ENCODE measurements at places on chromosomes 11 and 22. TPM values are rescaled to one million over a fixed set of nuclear protein-coding genes. Genes with fewer than 3 reads are reported as not detected.

ZDHHC24 gene
- 3.6 TPM for total RNA-seq

SPATA19 gene
- total RNA-seq: not detected

- peak; percentile 56 for DNase-seq
Observed at GRCh38 chr22:24379536-24379935, 47.9 kb upstream of the ADORA2A start.

DNA sequence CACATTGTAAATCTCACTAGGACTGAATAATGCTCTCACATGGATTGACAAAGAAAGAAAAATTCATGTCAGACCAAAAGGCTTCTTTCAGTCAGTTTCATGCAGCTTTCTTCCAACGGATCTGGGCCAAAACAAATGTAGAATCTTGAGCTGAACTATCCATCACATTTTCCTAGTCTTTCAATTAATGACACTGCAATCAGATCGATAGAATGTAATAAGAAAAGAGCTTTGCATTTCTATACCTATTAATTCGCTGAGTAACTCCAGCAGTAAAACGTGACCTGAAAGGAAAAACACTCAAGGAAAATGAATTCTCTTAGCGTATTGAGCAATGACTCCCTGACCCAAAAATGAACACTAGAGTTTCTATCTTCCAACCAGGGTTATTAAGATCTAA, 194.8 kb upstream of the BLID start:
- no peak for DNase-seq

- no peak for DNase-seq
Observed at GRCh38 chr22:20283674-20284066, 15.6 kb upstream of the RTN4R start.

WNT11 gene
- total RNA-seq: not detected

DNA sequence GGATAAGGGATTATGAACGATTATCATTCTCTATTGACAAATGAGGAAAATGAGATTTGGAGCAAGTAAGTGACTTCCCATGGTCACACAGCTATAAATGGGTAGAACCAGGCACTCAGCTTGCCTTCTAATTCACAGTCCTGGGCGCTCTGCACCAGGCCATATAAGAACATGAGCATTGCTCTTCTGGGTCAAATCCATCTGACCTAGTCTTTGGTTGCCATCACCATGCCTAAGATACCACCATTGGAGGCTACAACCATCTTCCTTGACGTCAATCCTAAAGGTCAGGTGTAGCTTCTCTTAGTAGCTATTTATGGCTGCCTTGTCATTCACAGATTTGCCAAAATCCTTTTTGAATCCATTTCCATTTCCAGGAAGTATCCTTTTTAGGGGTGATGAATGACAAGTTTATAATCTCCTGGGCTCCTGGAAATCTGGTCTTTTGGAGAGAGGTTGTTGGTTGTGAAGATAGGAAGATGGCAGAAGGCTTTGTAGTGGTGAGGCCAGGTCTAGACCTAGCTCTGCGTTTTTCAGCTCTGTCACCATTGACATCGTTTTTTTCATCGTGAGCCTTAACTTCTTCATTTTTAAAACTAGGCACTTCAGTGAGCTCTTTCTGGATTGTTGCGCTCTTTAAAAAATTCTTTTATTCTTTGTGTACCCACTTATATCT, 11.1 kb downstream of the ZBTB16 start:
- no peak for DNase-seq

GRCh38 chr11:109223451-109223850, 198.5 kb upstream of the C11orf87 start:
- no peak for DNase-seq

BATF2 gene
- 0.56 TPM for total RNA-seq

INSC gene
- total RNA-seq: 1.4 TPM

DNA sequence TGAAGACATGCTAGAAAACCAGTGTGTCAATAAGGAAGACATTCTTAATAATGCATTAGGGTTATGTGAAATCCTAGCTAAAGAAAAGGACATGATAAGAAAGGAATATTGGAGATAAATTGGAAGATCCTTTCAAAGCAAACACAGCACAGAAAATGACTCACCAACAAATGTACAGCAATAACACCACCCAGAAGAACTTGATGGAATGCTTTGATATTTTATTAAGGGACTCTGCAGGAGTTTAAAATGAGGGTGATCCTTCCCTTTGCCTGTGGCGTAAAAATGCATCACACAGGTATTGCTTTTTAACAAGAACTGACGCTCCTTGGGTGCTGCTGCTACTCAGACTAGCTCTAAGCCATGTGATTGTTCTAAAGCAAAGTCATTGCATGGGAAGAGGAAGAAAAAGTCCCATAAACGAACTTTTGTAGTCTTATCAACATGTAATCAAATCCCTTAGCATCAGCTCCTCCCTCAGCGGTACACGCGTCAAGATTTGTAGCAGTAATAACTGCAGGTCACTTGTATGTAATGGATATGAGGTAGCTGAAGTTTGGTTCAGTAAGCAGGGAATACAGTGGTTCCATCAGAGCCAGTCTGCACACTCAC, 48.4 kb upstream of the EED start:
- DNase-seq: no peak

CREB3L1 gene
- total RNA-seq: 10.0 TPM

GRCh38 chr22:26463101-26463661, 20.4 kb downstream of the HPS4 start:
- peak; percentile 19 for DNase-seq

AIFM3 gene
- 0.18 TPM for total RNA-seq

PHLDA2 gene
- total RNA-seq: 4.4 TPM

PLAAT3 gene
- 3.2 TPM for total RNA-seq

DNA sequence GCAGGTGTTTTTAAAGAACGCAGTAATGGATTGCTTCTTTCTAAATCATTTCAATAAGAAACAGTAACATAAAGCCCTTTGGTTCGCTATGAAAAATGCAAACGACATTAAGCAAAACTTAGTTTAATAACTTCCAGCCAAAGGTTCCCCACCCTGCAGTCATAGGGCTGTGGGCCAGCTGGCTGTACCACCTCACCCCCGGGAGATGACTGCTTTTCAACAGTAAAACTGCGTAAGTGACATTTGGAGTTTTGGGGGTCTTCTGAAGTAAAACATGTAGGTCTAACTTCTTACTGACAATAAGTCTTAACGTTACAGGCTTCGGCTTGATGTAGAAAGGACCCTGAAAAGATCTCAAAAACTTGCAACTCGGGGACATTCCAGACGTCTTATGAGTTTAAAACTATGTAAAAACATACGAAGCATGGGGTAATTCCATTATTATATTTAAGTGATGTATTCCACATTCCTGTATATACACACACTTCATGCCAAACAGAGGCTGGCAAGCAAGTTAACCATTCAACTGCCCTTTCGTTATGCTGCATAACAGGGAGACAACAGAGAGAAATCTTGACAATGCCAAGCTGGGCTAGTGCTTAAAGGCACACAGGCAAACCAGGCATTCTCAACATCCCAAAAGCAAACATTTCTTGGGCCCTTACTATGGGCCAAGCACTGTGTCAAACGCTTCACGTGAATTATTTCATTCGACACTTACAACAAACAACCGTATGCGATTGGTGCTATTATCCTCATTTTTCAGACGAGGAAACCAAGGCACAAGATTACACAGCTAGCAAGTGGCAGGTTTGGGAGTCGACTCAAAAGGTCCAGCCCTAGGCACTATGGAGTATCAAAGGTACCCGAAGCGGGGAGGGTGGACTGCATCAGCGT, 1.2 kb downstream of the MRTFA start:
- DNase-seq: peak; percentile 60

- peak; percentile 7 for DNase-seq
Observed at GRCh38 chr22:27775087-27775698, 26.4 kb downstream of the MN1 start.

- DNase-seq: peak; percentile 40
Observed at GRCh38 chr11:122248939-122249338, 132.9 kb upstream of the BLID start.

GRCh38 chr11:1906181-1906580, 13.3 kb upstream of the TNNT3 start:
- no peak for DNase-seq

- no peak for DNase-seq
Observed at GRCh38 chr11:110711448-110711775, 825 bp downstream of the ARHGAP20 start.

HMGXB4 gene
- total RNA-seq: 17.2 TPM

FIBIN gene
- total RNA-seq: 7.5 TPM

DNA sequence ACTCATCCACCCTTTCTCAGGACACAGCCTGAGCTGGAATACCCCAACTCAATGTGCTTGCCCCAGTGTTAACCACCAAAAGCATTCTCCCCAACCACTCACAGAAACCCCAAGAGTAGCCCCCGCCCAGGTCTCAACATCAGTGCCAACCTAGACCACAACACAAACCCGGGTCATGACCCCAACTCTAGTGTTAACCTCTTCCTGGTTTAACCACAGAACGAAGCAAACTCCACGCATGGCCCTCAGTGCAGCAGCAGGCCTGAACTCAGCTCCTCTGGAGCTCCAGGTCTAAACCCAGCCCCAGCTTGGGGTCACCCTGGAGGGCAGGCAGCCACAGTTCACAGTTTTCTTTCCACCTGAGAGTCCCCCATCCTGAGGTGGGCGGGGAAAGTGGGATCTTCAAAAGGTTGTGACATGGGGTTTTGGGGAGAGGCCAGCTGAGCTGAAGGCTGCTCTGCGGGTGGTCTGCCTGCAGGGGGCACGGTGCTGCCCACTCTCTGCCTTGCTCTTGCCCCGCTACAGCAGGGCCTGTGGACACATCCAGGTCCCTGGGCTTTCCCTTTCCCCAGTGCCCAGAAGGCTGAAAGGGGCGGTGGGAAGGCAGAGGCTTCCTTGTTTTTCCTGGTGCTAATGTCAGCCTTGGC, 37.9 kb downstream of the NECTIN1 start:
- no peak for DNase-seq

OR2AG2 gene
- total RNA-seq: 0.28 TPM

L3MBTL2 gene
- total RNA-seq: 25.1 TPM

GRCh38 chr11:92707665-92708064, 261.8 kb upstream of the MTNR1B start:
- no peak for DNase-seq

BCO2 gene
- total RNA-seq: 0.83 TPM

GRCh38 chr11:102620818-102621561, 4.1 kb downstream of the MMP20 start:
- DNase-seq: peak; percentile 88

DNA sequence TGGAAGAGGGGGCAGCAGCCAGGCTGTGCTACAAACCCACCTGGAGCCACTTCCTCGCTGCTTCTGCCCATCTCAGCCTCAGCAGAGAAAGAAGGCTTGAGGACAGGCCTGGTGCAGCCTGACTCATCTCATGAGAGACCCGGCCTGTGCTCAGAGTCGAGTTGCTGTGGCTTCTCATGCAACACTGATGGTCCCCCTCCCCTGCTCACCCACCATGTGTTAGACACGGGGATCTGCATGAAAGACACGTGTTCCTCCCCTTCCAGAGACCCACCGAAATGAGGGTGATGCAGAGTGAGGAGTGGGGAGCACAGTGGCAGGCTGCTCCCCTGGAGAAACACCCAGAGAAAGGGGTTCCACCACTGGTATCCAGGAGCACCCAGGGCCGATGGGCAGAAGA, 15.0 kb downstream of the RTN4R start:
- DNase-seq: no peak

- peak; percentile 32 for DNase-seq
Observed at GRCh38 chr22:27401321-27401720, 400.2 kb downstream of the MN1 start.

- DNase-seq: no peak
Observed at GRCh38 chr22:44159811-44160210, 20.9 kb upstream of the PARVG start.

APOL3 gene
- total RNA-seq: 1.7 TPM

GRCh38 chr11:44217432-44217831, 92.5 kb downstream of the ALX4 start:
- DNase-seq: no peak

NPAS4 gene
- total RNA-seq: under 0.01 TPM

DNA sequence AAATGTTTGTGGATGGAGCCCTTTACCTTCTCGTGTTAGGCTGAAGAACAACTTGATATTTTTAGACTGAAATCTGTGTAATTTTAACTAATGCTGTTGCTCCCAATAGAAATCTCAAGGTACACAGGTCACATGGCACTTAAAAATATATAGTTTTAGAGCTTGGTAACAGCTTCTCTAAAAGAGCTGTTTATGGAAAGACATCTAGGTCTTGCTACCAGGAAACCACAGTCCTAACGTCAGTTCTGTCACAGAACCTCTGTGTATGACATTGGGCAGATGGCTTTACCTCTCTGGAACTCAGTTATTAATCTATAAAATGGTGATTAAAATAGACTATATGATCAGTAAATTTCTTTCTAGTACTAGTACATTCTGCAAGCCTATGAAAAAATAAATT, 35.4 kb downstream of the PAK1 start:
- DNase-seq: no peak

- peak; percentile 77 for DNase-seq
Observed at GRCh38 chr11:69010964-69011623, 2.0 kb downstream of the MRGPRF start.

DUSP8 gene
- total RNA-seq: 0.28 TPM

GRCh38 chr11:64290352-64291261, 495 bp upstream of the KCNK4 start:
- DNase-seq: no peak

DNA sequence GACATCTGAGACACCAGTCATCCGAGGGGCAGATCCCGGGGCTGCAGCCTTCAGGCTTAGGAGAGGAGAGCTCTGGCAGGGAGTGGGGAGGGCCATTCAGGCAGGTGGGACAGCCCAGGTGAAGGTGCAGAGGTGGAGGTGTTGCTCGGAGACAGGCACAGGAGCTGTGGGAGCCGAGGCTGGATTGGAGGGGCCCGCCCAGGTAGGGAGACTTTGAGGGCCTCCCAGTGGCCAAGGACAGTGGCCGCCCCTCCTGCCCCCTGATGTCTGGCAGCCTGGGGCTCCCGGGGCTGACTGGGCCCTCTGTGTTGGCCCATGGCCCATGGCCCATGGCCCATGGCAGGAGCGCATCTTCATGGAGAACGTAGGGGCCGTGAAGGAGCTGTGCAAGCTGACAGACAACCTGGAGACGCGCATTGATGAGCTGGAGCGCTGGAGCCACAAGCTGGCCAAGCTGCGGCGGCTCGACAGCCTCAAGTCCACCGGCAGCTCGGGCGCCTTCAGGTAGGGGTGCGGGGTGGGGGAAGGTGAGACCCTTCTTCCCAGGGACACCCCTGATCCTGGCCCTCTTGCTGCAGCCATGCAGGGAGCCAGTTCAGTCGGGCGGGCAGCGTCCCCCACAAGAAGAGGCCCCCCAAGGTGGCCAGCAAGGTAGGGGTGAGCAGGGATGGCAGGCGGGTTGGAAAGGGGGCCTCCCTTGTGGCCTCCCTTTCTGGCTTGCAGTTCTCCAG, 13.3 kb downstream of the TMEM258 start:
- DNase-seq: no peak
